ENCODE measurements at places on chromosomes 16 and 17.

DNA sequence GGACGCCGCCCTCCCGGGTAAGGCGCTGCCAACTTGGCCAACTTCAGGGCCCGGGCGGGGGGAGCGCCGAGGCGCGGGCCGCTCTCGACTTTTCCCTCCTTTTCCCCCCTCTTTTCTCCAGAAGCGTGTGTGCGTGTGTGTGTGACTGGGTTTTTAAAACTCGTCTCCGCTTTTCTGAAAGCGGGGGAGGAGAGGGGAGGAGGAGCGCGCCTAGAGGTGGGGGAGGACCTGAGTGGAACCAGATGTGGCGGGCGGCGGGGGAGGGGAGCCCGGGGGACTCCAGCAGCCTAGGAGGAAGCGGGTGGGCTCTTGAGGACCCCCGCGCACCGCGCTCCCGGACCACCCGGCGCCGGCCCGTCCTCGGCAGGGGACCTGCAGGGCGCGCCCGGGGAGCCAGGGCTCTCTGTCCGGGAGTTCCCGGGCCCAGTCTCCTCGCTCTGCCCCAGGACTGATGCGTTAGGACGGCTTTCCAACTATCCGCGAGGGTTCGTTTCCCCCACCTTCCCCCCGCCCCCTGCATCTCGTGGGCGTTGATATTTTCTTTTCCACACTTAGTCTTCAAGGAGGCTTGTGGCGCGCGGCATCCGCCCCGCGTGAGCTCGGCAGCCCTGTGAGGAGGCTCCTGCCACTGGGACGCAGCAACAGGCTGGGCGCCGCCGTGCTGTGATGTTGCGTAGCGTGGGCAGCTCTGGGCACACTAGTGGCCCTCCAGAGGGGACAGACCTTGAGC lies 599 bp downstream of the MRC2 start:
- peak overlapping the region; percentile 27 for H3K4me3 ChIP-seq
- no peaks in the 10 kb centered on the region for H3K27me3 ChIP-seq
- DNase-seq: no peak
- peaks cover 5% of the 10 kb centered on the region for H3K4me1 ChIP-seq
- no peak overlapping the region for H3K27ac ChIP-seq

- H3K27me3 ChIP-seq: no peaks in the 10 kb centered on the region
- peaks cover 10% of the 10 kb centered on the region for H3K36me3 ChIP-seq
- no peak for DNase-seq
These were observed 349.1 kb downstream of the SEC14L1 start for GRCh38 chr17:77489893-77490255.

DNA sequence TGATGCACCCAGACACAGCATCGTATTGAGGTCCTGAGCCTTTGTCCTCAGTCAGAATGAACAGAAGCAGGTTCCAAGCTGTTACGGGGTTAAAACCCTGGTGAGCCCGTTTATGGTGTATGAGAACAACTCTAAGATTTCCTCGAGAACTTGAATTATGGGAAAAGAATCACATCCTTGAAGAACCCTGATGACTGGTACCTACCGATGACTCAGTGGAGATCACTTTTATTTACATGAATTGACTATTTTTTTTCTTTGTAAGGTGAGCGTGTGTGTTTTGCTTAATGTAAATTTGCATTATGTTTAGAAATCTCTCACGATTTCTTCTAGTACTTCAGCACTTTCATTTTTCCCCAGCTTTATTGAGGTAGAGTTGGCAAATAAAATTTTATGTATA lies 3.3 kb upstream of the KRTAP4-4 start:
- H3K27ac ChIP-seq: no peak overlapping the region
- no peak overlapping the region for H3K4me3 ChIP-seq
- H3K4me1 ChIP-seq: no peaks in the 10 kb centered on the region
- no peak for DNase-seq
- H3K27me3 ChIP-seq: peaks cover 4% of the 10 kb centered on the region
- no peaks in the 10 kb centered on the region for H3K36me3 ChIP-seq

DNA sequence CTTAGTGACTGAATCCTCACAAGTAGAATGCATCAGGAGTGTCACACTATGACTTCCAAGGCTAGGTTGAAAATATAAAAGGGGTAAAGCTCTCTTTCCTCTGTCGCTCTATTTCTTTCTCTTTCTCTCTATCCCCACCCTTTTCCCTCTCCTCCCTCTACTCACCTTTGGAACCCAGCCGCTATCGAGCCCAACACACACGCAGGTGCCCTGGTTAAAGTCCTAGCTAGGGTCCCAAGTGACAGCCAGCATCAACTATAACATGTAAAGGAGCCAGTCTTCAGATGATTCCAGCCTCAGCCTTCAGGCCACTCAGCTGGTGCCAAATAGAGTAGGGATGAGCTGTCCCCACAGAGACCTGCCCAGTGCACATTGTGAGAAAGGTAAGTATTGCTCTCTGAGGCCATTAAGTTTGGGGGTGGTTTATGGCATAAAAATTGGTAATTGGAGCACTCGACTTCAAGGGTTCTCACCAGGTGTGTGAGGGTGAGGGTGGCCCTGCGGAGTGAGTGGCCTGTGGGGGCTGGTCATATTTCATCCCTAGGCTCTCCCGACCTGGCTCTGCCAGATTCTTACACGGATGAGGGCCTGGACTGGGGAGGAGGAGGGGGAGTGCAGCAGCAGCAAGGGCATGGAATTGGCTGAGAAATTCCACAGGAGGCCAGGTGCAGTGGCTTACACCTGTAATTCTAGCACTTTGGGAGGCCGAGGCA lies 14.9 kb upstream of the C16orf54 start:
- no peaks in the 10 kb centered on the region for H3K36me3 ChIP-seq
- H3K4me3 ChIP-seq: no peak overlapping the region
- H3K4me1 ChIP-seq: peaks cover 15% of the 10 kb centered on the region
- no peaks in the 10 kb centered on the region for H3K27me3 ChIP-seq
- no peak for DNase-seq

Data from pancreas (tissue), 10 donors.